ENCODE measurements at places on chromosomes 12 and 14.

DNA sequence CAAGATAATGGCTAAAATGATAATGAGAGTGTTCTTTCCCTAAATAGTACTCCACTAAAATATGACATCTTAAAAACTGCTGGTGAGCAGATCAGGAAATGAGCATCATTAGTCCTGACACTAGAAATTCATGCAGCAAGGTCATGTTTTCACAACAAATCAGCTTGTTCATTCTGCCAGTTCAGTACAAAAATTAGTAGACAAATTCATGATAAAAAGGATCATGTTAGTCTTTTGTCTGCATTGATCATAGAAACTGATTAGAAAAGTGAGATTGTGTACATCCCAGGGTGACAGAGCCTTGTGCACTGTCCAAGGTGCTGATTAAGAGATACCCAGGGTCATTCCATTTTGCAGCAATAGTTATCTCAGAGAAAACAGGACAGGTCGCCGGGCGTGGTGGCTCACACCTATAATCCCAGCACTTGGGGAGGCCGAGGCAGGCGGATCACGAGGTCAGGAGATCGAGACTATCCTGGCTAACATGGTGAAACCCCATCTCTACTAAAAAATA is 163.6 kb downstream of the RIMBP2 start:
- no peak for DNase-seq

DNA sequence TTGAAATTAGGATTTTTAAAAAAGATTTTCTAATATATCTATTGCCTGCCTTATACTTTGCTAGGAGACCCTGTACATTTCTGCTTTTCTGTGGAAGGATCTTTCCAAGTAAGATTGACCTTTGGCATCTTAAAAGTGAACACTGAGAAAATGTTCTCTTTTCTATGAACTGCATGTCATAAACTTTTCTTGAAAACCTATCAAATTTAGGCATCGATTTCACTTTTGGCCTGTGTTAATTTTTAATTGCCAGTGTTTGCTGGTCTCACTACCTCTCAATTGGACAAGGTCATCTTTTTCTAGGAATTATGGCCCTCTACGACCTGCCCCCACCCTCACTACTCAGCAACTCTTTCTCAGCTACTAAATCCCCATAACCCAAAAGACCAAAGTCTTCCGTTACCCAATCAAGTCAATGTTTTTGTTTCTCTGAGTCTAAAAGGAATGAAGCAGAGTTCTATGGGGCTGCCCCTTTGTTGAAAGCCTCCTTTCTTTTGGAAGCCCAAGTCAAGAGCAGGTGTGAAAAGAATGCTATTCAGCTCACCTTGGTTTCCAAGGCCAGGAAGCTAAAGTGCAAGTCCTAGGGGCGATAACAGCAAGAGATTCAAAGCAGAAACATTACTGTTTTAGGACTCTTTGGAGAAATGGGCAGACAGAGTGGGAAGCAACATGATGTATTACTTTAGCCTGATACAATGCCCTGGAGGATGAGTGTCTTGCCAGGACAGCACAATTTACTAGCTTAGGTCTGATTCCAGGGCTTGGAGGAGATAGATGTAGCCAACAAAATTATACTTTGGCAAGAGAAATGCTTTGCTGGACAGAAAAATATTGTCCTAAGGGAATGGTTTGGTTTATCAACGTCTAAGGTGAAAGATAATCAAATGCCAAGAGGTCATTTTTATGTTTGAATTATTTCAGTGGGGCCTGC is 55.0 kb downstream of the IGF1 start:
- DNase-seq: no peak

- no peak for DNase-seq
Measured at GRCh38 chr12:26523708-26524150, 309.3 kb downstream of the ITPR2 start.

GRCh38 chr12:94954948-94955592 is 48.4 kb downstream of the NDUFA12 start:
- DNase-seq: no peak

GRCh38 chr12:20099395-20100183 is 268.7 kb upstream of the PDE3A start:
- DNase-seq: peak; percentile 71

GRCh38 chr14:53209370-53209769 is 56.2 kb upstream of the DDHD1 start:
- DNase-seq: no peak

DNA sequence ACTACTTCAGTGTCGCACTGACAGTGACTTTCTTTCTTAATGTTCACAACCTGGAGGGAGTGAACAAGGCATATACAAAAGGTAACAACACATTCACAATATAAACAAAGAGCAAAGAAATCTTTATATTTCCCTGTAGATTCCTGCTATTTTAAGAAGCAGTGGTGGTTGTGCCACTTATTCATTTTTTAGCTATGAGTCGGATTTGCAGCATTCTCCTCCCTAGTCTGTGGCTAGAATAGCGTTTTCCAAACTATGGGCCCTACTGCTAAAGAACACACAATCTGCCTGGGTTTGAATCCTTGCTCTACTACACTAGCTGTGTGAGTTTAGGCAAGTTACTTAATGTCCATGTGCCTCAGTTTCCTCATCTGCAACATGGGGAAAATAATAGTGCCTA is 18.6 kb upstream of the MDM1 start:
- DNase-seq: no peak

DNA sequence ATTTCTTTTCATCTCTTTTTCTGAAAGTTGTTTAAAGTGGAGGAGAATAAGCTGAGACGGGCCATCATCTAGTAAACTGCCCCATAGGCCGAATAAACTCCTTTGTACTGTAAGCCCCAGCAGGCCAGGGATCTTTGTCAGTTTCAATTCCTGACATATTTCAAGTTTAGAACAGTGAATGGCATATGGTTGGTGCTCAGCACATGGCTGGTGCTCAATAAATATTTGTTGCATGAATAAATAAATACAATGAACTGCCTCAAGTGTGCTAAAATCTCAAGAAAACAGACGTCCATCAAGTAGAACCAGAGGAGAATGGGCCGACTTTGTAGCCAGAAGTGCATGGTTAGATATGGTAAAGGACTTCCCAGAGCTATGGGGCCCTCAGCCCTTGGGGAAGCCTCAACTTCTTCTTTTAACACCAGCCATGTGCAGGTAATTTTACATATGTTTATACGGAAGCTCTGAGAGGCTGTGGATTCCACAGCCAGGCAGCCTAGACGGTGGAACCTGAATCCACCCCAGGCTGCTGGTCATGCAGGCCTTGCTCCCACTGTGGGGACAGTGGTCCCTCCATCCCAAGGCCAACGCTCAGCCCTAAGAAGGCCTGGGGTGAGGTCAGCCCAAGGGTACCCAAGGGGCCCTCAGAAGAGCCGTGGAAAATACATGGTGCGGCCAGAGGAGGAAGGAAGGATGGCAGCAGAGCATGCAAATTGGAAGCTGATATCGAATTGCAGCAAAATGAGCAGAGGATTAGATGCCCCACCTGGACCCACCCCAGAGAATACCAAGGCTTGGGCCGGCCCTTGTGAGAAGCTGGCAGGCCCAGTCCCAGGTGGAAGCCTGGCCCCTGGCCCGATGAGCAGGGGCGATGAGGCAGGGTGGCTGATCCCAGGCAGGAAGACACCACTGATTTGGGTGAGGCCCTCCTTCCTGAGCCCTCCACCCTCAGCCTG is 8.7 kb upstream of the AQP2 start:
- no peak for DNase-seq

Measured in NCI-H1417 (cell line).